Activated CD8-positive, alpha-beta T cell treated with anti-CD3 and anti-CD28 coated beads for 36 hours (primary cell): ENCODE measurements at places on chromosomes 5 and 9. TPM values are rescaled to one million over a fixed set of nuclear protein-coding genes. Genes with fewer than 3 reads are reported as not detected.
A peak's percentile ranks its signal among the peaks of the same experiment; 100 is the strongest.

GRCh38 chr9:3857091-3857490 lies 331.3 kb upstream of the RFX3 start:
- no peaks in the 10 kb centered on the region for H3K36me3 ChIP-seq
- no peak overlapping the region for H3K4me3 ChIP-seq
- no peaks in the 10 kb centered on the region for H3K4me1 ChIP-seq
- no peak for DNase-seq
- H3K27me3 ChIP-seq: peaks cover 10% of the 10 kb centered on the region

The SPZ1 gene
- total RNA-seq: not detected

The ECSCR gene
- not detected for total RNA-seq

- no peak overlapping the region for H3K27ac ChIP-seq
- peaks cover 20% of the 10 kb centered on the region for H3K36me3 ChIP-seq
- no peak for DNase-seq
- no peak overlapping the region for H3K4me3 ChIP-seq
- H3K4me1 ChIP-seq: peaks cover 12% of the 10 kb centered on the region
Observed at GRCh38 chr9:34253460-34253837, 74.6 kb downstream of the UBAP1 start.

- DNase-seq: no peak
- H3K27me3 ChIP-seq: no peaks in the 10 kb centered on the region
- no peak overlapping the region for H3K4me3 ChIP-seq
- peaks cover 2% of the 10 kb centered on the region for H3K36me3 ChIP-seq
- no peaks in the 10 kb centered on the region for H3K4me1 ChIP-seq
- H3K27ac ChIP-seq: no peak overlapping the region
Observed at GRCh38 chr9:127144670-127145445, 22.4 kb upstream of the ANGPTL2 start.

GRCh38 chr9:68793605-68794343 lies 88.7 kb downstream of the PIP5K1B start:
- peak; percentile 30 for DNase-seq

DNA sequence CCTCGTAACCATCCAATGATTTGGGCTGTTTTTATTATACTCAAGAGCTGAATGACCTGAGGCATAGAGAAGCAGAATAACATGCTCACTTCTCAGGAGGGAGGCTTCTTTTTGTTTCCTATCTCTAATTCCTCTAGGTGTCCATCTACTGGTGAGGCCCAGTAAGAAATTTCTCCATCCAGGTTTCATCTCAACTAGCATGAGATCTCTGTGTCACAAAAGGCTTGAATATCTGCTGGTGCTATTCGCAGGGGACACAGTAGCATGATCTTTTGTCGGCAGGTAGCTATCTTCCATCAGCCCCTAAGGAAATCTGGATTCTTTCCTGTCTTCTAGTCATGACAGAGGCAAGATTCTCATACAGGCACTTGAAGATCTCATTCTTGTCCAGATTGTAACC lies 8.9 kb downstream of the IFNE start:
- H3K36me3 ChIP-seq: no peaks in the 10 kb centered on the region
- no peak for DNase-seq
- no peak overlapping the region for H3K27ac ChIP-seq
- peaks cover 2% of the 10 kb centered on the region for H3K4me1 ChIP-seq

The FAM200C gene
- 0.97 TPM for total RNA-seq

DNA sequence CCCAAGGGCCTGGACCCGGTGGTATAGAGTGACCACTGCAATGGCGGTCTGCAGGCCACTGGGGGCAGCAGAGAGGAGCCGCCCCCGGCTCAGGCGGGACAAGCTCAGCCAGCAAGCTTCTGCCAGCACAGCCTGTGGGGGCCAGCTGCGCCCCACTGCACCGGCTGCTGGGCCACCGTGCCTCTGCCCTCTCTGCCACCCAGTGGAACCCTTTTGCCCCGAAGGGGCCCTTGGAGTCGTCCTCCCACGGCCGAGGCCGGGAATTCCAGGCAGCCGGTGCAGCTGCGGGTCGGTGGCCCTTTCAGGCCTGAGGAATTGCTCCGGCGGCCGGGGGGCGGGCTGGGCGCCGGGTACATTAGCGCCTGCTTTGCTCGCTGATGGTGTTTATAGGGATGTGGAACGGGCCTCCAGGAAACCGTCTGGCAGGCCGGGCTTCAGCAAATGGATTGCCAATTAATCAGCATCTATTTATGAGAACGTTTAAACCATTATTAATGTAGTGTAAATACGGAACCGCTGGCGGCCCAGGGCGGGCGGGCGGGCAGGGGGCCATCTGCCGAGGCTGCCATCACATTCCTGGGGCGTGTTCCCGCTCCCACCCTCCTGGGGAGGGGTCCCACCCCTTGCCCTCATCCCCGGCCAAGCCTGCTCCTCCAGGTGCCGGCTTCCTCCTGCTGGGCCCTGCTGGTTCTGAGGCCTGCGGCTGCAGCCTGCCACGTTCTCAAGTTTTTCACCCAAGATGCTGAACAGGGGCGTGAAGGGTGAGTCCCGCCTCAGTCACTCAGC lies 127.4 kb downstream of the BARX1 start:
- H3K27me3 ChIP-seq: peaks cover 29% of the 10 kb centered on the region
- H3K4me3 ChIP-seq: no peak overlapping the region
- peaks cover 7% of the 10 kb centered on the region for H3K4me1 ChIP-seq
- DNase-seq: peak; percentile 53

The PRLR gene
- total RNA-seq: not detected

The PPP3R2 gene
- total RNA-seq: not detected

- H3K27ac ChIP-seq: no peak overlapping the region
- no peaks in the 10 kb centered on the region for H3K4me1 ChIP-seq
- H3K27me3 ChIP-seq: peaks cover 6% of the 10 kb centered on the region
- no peak for DNase-seq
Observed at GRCh38 chr9:38707885-38708637, 11.9 kb downstream of the FAM240B start.

The ENTPD2 gene
- not detected for total RNA-seq

The ADAMTS16 gene
- not detected for total RNA-seq

GRCh38 chr5:23352446-23352845 lies 155.0 kb upstream of the PRDM9 start:
- H3K27me3 ChIP-seq: no peaks in the 10 kb centered on the region
- no peak overlapping the region for H3K27ac ChIP-seq
- no peaks in the 10 kb centered on the region for H3K36me3 ChIP-seq
- no peak for DNase-seq
- no peaks in the 10 kb centered on the region for H3K4me1 ChIP-seq

GRCh38 chr9:131675437-131676022 lies 64.3 kb downstream of the RAPGEF1 start:
- H3K4me3 ChIP-seq: peak overlapping the region; percentile 64
- H3K27ac ChIP-seq: peak overlapping the region; percentile 94
- DNase-seq: no peak
- no peaks in the 10 kb centered on the region for H3K27me3 ChIP-seq
- peaks cover 88% of the 10 kb centered on the region for H3K4me1 ChIP-seq

The NTNG2 gene
- total RNA-seq: 2.4 TPM

DNA sequence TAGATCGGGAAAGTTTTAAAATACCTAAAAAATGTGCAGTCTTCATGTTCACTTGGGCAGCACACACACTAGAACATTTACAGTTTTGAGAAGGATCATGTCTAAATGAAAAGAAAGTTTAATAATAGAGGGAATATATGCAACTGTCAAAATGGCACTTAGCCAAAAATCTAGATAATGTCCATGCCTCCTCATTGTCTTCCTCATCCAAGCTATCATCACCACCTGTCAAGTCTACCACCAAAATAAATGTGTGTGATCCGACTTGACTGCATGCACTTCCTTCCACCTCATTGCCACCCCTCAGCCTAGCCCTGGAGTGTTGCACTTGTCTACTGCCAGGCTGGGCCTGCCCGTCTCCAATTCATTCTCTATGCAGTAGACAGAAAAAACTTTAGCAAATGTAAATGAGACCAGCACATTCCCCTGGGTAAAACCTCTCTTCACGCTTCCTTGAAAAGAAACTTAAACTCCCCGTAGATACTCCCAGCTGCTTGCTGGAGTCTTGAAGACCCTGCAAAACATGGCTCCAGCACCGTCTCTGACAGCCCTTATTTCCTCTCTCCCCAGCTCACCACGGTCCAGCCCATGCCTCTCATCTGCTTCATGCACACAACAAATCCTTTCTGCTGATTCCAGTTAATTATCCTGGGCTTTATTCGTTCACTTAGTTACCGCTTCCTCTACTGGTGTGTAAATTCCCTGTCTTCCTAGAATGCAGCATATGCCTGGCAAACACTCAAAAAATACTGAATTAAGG lies 66.9 kb downstream of the FANCC start:
- no peak overlapping the region for H3K27ac ChIP-seq

- peaks cover 7% of the 10 kb centered on the region for H3K27me3 ChIP-seq
- H3K27ac ChIP-seq: no peak overlapping the region
- no peaks in the 10 kb centered on the region for H3K4me1 ChIP-seq
Observed at GRCh38 chr5:173643964-173644363, 27.5 kb upstream of the BOD1 start.

DNA sequence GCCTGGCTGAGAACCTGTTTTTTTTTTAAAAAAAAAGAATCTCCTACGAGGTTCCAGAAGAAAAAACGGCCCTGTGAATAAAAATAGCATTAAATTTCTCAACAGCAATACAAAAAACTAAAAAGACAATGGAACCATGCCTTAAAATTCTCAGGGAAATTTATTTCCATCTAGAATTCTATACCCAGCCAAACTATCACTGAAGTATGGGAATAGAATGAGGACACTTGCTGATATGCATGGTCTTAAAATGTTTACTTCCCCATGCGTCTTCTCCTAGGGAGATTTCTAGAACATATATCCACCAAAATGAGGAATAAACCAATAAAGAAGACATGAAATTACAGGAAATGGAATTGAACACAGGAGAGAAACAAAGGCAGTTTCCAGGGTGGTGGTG lies 16.5 kb upstream of the NSMF start:
- DNase-seq: no peak
- peaks cover 20% of the 10 kb centered on the region for H3K36me3 ChIP-seq
- no peak overlapping the region for H3K4me3 ChIP-seq
- H3K27ac ChIP-seq: no peak overlapping the region
- H3K4me1 ChIP-seq: peaks cover 3% of the 10 kb centered on the region
- H3K27me3 ChIP-seq: no peaks in the 10 kb centered on the region

The OBP2B gene
- total RNA-seq: not detected

DNA sequence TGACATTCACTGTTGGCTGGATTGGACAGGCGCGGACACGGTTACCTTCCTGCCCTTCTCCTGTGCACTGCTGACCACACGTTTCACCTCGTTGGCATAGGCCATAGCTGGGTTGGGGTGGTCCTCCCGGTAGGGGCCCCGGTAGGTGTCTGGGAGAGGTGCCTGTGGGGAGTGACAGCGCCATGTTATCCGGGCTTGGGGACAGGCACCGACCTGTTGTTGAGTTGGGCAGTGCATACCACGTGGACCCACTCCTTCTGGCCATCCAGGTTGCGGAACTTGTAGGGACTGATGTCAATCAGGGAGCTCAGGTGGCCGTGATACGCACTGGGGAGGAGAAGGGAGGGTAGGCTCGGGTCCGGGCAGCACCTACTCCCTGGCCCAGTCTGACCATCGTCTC lies 8.2 kb downstream of the PHYKPL start:
- H3K4me3 ChIP-seq: no peak overlapping the region
- H3K27ac ChIP-seq: no peak overlapping the region
- H3K27me3 ChIP-seq: no peaks in the 10 kb centered on the region
- DNase-seq: no peak
- peaks cover 38% of the 10 kb centered on the region for H3K4me1 ChIP-seq

The IGFBPL1 gene
- total RNA-seq: not detected

The FCN1 gene
- not detected for total RNA-seq

GRCh38 chr5:143186623-143187022 lies 216.9 kb downstream of the NR3C1 start:
- H3K4me1 ChIP-seq: peaks cover 46% of the 10 kb centered on the region
- peak overlapping the region; percentile 22 for H3K27ac ChIP-seq
- H3K27me3 ChIP-seq: no peaks in the 10 kb centered on the region
- no peak overlapping the region for H3K4me3 ChIP-seq
- DNase-seq: no peak

DNA sequence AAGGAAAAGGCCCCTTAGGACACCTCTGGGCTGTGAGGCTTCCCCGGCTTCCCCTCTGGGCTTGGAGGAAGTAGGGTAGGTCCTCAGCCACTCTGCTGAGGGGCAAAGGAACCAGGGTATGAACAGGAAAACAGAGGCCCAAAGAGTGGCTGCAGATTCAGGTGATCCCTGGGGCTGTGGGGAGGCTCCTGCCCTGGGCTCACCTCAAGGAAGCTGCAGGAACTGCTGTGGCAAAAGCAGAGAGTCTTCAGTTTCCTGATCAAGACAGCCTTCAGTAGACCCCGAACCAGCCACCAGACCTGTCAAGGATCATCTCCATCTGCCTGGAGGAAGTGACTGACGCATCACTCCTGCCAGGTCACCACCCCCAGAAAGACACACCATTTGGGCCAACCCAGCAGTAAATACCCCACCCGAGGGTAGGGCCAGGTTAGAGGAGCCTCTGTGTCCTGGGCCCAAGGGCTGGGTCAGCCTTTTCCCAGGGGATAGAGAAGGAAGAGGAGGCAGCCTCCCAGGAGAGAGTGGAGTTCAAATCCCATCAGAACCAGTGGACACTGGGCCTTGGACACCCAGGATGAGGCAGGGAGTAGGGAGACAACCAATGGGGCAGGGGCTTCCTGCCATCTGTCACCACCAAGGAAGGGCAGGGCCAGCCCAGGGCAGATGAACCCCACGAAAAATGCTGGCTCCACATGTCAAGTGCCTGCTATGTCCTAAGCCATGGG lies 5.8 kb upstream of the ST6GALNAC6 start:
- H3K4me3 ChIP-seq: peak overlapping the region; percentile 83
- no peaks in the 10 kb centered on the region for H3K27me3 ChIP-seq
- peaks cover 50% of the 10 kb centered on the region for H3K4me1 ChIP-seq
- peak overlapping the region; percentile 96 for H3K27ac ChIP-seq

DNA sequence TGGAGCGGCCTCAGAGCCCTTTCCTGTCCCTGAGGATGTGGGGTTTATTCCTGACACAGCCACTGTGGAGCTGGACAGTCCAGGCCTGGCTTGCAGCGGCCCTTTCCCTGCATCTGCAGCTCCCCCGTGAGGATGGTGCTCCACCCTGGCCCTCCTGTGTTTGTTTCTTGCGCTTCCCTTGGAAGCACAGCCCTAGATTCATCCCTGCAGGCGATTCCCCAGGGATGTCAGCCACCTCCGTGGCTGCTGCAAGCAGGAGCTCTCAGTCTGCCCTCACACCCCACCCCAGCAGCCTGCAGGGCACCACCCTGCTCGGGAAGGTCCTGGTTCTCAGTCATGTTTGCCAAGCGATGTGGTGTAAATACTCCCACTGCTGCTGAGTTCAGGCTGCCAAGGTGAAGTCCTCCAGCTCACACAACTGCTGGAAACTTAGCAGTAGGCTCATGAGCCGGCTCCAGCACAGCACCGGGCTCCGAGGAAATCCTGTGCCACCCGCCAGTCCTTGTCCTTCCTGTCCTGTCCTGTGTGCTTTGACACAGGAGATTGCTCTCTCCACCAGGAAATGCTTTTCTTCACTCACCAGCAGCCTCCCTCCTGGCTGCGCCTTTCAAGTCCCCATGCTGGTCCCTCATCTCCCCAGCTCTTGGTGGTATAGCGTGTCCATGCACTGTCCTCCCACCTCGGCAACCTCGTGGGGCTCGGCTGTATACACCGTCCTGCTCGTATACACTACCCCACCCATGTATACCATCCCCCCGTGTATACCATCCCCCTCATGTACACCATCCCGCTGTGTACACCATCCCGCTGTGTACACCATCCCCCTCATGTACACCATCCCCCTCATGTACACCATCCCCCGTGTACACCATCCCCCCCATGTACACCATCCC lies 16.2 kb downstream of the ROPN1L start:
- H3K4me1 ChIP-seq: no peaks in the 10 kb centered on the region
- no peak for DNase-seq
